Umbilical cord (tissue), 2 donors: ENCODE measurements at places on chromosomes 5 and 9. TPM values are rescaled to one million over a fixed set of nuclear protein-coding genes. Genes with fewer than 3 reads are reported as not detected.

Gene ACTBL2
- total RNA-seq, result 3.1 TPM

Gene C5orf52
- total RNA-seq, result not detected

Gene GADD45G
- 26.5 TPM for total RNA-seq

Gene HAPLN1
- total RNA-seq, result 7.5 TPM

Gene TOR1A
- total RNA-seq, result 13.0 TPM

Gene CAVIN4
- total RNA-seq, result 2.4 TPM

Gene TAF11L10
- 16.4 TPM for total RNA-seq

Gene FOXD4L4
- 1.9 TPM for total RNA-seq

Gene PCDHB8
- total RNA-seq, result 0.72 TPM

Gene IL11RA
- 53.2 TPM for total RNA-seq

Gene PCDHA10
- total RNA-seq, result 2.6 TPM

Gene ZNF608
- 22.6 TPM for total RNA-seq

Gene ENHO
- total RNA-seq, result not detected

Gene TMEM174
- total RNA-seq, result 4.3 TPM

Gene ABLIM3
- total RNA-seq, result 1.9 TPM
